Activated naive CD8-positive, alpha-beta T cell treated with anti-CD3 and anti-CD28 coated beads, Interleukin-2, amount 10 ng/mL, durations not matched to agents 7 days and 5 days (primary cell): ENCODE measurements at places on chromosomes 6 and 20. TPM values are rescaled to one million over a fixed set of nuclear protein-coding genes. Genes with fewer than 3 reads are reported as not detected.

DNA sequence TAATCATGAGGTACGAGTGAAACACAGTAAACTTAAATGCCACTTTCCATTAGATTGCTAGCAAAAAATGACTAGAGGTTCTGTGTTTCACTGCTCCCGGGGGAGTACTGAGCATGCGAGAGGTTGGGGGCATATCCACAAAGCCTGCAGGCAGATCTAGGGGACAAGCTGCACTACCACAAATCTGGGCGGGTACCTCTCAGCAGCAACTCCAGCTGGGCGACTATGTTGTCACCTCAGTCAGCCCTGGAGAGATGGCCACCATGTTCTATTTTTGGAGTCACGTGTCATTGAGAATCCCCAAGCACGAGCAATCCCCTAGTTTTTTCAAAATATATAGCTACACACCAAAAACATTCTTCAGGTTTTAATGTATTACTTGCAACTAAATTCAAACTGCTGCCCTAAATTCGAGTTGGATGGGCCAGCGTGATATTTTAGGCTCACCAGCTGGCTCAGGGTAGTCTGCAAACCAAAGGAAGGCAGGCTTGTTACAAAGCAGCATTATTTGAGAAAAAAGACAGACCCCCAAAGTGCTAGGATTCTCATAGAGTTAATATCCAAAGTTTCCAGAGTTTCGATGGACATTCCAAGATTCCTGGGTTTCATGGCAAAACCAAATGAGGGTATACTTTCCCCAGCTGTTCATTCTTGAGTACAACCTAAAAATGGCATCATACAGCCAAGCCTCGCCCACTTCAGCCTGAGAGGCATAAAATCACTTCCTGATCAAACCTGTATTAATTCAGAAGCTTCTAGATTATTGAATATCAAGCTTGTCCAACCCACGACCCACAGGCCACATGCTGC, 24.1 kb upstream of the MYLIP start:
- no peaks in the 10 kb centered on the region for H3K36me3 ChIP-seq
- no peak overlapping the region for H3K4me3 ChIP-seq
- H3K27ac ChIP-seq: no peak overlapping the region
- H3K4me1 ChIP-seq: no peaks in the 10 kb centered on the region
- DNase-seq: no peak

The PAX1 gene
- not detected for total RNA-seq

GRCh38 chr6:25639653-25640052, 12.4 kb upstream of the SCGN start:
- H3K4me1 ChIP-seq: no peaks in the 10 kb centered on the region
- DNase-seq: no peak
- H3K27me3 ChIP-seq: peaks cover 37% of the 10 kb centered on the region
- no peaks in the 10 kb centered on the region for H3K36me3 ChIP-seq
- H3K4me3 ChIP-seq: no peak overlapping the region
- H3K27ac ChIP-seq: no peak overlapping the region

DNA sequence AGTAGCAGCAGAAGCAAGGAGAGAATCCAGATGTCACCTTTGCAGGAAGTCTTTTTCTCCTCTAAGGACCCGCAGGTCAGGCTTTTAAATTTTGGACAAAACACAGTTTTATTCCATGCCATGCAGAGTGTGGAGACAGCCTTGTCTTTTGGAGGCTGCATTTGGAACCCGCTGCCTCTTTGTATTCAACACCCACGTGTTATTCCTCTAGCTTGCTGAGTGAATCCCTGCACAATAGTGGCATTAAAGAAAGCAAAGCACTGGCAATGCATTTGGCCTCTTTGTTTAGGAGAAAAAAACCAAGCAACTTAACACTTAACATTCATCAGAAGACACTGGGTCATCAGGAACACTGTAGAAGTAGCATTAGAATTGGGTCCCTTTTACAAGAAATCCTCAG, 43.5 kb downstream of the TFAP2B start:
- H3K36me3 ChIP-seq: no peaks in the 10 kb centered on the region
- H3K27ac ChIP-seq: no peak overlapping the region
- no peak for DNase-seq
- H3K4me1 ChIP-seq: no peaks in the 10 kb centered on the region
- H3K4me3 ChIP-seq: no peak overlapping the region

The CLIC5 gene
- total RNA-seq: 6.4 TPM

DNA sequence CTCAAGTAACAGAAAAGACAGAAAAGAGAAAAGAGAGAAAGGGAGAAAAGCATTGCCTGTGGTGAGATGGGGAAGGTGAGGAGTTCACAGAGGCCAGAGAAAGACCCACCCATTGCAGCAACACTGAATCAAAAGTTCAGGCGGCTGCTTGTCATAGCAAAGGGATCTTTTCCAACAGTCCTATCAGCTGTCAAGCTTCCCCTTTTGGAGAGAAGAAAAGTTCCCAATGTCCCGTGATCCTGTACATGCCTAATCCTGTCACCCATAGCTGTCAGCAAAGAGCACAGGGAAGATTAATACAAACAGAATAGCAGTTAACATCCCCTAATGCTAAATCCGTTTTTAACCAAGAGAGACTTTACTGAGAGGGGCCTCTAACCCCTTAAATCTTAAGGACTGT, 8.9 kb upstream of the TRIM38 start:
- no peak overlapping the region for H3K4me3 ChIP-seq
- DNase-seq: no peak
- H3K36me3 ChIP-seq: peaks cover 6% of the 10 kb centered on the region
- peaks cover 10% of the 10 kb centered on the region for H3K27me3 ChIP-seq
- H3K4me1 ChIP-seq: peaks cover 5% of the 10 kb centered on the region
- H3K27ac ChIP-seq: no peak overlapping the region
